Chondrocyte (in vitro differentiated cells): ENCODE measurements at places on chromosomes 7 and 10.

GRCh38 chr10:49106451-49106850 is 8.9 kb downstream of the VSTM4 start:
- DNase-seq = no peak

GRCh38 chr7:158520825-158521224 is 66.8 kb downstream of the PTPRN2 start:
- no peak for DNase-seq

GRCh38 chr7:6121141-6121540 is 90.0 kb downstream of the ANKRD61 start:
- no peak for DNase-seq

- DNase-seq = no peak
These were observed 227.2 kb downstream of the NSUN6 start for GRCh38 chr10:18424200-18424599.

DNA sequence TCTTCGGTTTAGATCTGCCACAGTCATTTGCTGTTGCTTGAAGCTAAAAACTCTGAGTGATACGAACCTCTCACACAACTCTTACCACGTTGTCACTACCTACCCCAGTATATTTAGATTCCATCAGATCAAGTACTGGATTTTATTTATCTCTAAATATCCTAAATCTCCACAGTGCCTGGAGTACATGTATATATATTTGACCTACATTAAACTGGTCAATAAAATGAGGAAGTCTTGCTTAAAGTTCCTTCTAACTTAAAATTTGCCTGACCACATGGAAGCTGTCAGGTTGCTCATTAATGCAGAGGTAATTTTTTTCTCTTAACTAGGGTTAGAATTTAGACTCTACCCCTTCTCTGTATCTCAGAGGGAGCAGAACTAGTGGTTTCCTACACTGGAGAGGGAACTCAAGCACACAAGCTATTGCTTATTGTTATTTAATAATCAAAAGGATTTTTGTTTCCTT is 3.1 kb upstream of the MACC1 start:
- no peak for DNase-seq

- no peak for DNase-seq
These were observed 105.7 kb upstream of the PPIF start for GRCh38 chr10:79241629-79241989.
